ENCODE measurements at places on chromosomes 16 and 17.

DNA sequence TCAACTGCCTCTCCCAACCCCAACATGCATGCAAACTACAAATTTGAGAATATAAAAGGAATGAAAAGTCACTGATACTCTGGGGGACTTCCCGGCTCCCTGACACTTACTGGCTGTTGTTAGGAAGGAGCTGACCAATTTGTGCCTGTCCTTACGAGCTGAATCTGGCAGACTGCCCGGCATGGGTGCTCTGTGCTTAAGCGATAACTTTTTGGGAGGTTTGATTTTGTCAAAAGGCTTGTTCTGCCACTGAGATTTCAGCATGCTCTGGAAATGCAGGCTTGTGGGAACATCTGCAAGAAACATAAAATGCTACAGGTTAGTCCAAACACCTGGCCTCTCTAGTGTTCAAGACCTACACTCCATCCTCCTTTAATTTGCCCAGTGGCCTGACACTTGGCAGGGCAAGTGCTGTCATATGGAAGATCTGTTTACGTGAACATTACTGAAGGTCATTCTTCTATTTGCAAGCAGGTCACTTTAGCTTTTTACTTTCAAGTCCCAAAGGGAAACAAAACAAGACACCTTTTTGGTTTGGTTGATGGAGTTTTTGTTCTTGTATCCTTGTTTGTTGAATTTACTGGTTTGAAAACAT lies 40.6 kb downstream of the STH start:
- no peak for DNase-seq

GRCh38 chr17:13572581-13572980 lies 29.1 kb downstream of the HS3ST3A1 start:
- DNase-seq, result no peak

DNA sequence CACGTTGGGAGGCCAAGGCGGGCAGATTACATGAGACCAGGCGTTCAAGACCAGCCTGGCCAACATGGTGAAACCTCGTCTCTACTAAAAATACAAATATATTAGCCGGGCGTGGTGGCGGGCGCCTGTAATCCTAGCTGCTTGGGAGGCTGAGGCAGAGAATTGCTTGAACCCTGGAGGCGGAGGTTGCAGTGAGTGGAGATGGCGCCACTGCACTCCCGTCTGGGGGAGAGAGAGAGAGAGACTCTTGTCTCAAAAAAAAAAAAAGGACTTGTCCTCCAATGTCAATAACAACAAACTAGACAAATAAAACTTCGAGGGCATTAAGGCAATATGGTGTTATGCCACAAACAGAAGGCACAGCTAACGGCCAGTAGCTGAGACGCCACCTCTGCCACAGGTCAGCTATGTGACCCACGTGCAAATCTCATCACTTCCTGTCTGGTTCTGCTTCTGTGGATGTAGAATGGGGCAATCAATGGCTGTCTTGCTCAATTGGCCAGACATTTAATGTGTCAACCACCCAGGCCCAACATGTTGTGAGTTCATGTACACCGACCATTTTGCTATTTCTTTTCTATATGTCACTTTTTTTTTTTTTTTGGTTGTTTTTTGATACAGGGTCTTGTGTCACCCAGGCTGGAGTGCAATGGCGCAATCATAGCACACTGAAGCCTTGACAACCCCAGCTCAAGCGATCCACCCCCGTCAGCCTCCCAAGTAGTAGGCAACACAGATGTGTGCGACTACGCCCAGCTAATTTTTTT lies 834 bp upstream of the TXNDC11 start:
- DNase-seq, result no peak

DNA sequence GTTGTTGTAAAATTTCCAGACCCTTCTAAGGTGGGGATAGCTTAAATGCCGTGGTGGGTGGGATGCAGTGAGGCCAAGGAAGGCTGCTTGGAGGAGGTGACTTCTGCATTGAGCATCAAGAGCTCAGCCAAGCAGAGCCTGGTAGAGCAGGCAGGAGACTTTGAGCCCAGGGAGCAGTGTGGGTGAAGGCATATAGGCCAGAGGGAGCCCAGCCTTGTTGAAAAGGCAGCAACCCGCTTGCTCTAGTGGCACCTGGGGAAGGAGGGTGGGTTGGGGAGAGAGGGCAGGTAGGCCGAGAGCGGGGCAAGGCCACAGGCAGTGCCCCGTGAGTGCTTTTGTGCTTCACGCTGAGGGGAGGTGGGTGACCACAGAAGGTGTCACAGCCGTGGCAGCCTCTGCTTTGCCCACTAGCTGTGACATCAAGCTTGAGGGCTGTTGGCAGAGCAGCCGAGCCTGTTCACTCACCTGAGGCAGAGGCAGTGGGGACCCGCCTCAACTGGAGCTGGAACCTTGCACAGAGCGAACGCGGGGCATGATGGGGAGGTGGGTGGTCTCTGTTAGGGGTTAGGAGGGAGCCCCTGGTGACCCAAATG lies 56.1 kb downstream of the IRF8 start:
- DNase-seq, result no peak

- DNase-seq, result no peak
Measured at GRCh38 chr17:76368545-76368944, 14.8 kb upstream of the PRPSAP1 start.

DNA sequence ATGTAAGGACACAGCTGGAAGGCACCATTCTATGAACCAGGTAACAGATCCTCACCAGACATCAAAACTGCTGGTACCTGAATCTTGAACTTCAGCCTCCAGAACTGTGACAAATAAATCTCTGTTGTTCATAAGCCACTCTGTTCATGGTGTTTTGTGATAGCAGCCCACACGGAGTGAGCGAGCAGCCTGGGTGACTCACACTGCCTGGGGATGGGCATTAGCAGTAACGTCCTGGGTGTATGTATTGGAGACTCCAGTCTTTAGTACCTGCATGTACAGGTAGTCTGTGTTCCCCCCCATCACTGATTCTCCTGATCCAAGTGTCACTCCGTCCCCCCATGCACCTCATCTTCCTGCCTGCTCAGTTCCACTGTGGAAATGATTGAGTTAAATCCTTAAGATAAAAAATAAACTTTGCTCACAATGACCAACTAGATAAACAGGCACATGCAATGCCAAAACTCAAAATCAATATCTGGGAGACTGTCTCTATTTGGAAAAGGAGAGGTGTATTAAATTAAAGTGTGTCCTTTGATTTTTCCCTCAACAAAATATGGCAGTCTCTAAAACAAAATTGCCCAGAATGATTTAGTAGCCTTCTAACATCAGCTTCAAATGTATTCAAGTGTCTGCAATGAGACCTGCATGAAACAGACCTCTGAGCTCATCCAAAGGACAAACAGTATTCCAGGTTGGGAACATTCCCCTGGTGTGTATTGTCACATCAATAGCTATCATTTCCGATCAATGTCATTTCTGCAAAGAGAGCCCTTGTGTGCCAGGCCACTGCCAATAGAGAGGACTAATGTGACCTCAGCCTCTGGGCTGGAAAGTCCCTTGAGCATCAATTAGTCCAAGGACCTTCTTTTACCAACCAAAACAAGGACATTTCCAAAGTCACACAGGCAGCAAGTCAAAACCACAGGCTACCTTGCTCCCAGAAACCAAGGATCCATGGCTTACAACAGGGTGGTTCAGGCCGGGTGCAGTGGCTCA lies 12.2 kb upstream of the VAT1L start:
- no peak for DNase-seq

- DNase-seq, result no peak
Measured at GRCh38 chr16:78906135-78906534, 694.4 kb downstream of the MAF start.

DNA sequence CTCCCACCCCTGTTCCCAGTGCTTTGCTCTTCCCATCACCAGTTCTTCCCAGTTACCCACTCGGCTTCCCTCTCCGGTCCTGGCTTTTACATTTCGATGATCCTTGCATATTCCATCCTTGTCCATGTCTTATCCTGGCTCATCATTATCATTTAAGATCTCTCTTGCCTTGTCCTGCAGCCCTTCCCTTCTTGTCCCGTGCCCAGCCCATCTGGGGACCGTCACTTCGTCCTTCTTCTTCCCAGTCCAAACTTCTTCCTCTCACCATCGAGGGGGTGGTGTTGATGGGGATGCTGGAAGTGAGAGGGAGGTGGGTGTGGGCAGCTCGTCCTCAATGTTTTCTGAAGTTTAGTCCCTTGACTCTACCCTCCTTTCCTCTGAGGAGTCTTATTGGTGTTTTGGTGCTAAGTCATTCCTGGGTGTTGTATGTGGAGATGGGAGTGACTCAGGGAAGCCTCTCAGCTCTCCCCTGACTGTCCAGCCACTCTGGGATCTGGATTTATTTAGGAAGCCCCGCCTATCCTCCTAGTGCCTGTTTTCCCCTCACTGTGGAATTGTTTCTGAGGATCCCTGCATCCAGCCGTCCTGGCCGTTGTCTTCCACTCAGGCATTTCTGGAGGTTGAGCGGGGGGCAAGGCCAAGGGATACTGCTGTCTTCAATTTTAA lies 975 bp downstream of the SNX29 start:
- no peak for DNase-seq

GRCh38 chr16:57013902-57014301 lies 24.5 kb downstream of the NLRC5 start:
- no peak for DNase-seq

GRCh38 chr17:64240741-64241347 lies 22.2 kb downstream of the TEX2 start:
- no peak for DNase-seq

DNA sequence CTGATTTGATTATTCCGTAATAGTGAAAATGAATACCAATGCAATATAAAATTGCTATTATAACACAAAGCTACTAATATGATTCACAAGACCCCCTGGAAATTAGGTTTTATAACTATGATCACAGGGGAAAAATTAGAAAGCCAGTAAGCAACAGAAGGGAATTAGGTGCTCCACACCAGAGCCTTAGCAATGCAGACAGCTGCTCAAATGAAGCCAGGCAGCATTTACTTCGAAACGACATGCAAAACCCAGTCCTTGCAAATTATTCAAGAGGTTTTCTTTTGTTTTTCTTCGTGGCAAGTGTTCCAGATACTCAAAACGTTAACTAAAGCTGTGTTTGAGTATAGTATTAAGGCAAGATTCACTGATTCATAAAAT lies 47.9 kb downstream of the TOX3 start:
- DNase-seq, result no peak

DNA sequence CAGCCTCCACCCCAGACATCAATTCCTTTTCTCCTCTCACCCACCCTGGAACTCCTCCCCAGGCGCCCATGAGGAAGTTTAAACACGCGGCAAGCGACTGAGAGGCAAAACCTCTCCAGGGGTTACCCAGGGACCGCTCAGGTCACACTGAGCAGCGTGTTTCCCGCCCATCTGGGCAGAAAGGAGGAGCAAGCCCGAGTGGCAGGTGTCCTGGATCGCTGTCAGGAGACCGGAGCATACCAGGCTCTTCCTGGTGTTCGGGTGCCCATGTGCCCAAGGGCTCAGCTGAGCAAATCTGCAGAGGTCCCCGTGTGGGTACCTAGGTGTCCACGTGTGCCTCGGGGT lies 491 bp downstream of the SLC25A19 start:
- no peak for DNase-seq

DNA sequence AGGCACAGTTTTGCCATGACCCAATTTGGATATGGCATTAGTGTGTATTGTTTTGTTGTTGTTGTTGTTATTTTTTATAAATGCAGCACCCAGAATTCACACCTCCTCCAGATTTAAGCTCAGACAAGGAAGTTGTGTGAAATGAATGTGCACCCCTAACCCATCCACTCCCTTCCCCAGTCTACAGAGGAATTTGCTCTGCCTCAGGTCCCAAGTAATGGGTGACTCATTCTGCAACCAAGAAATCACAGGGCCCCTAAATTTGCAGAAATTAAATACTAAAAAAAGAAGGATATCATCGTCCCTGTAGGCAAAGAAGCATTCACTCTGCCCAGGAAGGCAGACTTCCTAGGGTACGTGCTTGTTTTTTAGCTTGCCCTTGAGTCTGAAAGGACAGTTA lies 62.3 kb downstream of the CLEC16A start:
- DNase-seq, result no peak

- no peak for DNase-seq
Measured at GRCh38 chr16:15034266-15035162, 21.4 kb downstream of the NTAN1 start.

- no peak for DNase-seq
Measured at GRCh38 chr16:66152823-66153393, 213.6 kb upstream of the CDH5 start.

- DNase-seq, result no peak
Measured at GRCh38 chr17:82587234-82588086, 60.8 kb downstream of the WDR45B start.

- no peak for DNase-seq
Measured at GRCh38 chr16:26012376-26012775, 320.6 kb downstream of the HS3ST4 start.

DNA sequence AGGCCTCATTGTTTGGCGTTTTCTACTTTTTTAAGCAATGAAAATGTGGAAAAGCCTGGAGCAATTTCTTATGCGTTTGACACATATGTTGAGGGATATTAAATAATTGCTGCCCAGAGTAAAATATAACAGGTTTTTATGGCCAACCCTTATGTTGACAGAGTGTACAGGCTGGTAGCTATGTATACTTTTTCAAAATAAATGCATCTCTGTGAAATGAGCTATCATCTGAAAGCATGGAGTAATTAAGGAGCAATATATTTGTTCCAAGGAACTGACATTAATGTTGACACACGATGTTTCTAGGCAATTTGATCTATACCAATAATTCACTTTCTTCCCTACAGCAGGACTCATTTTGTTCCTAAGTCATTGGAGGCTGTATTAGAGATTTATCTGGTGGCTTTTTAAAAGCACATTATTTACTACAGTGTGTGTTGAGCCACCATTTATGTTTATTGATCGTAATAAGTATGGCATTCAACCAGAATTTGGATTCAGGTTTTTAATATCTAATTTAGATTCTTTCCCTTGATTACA lies 11.9 kb upstream of the KRT20 start:
- no peak for DNase-seq

GRCh38 chr16:79217375-79218011 lies 383.0 kb downstream of the MAF start:
- DNase-seq, result no peak

GRCh38 chr17:49676276-49676868 lies 1.5 kb downstream of the SPOP start:
- no peak for DNase-seq

GRCh38 chr16:59164461-59164860 lies 430.3 kb upstream of the GOT2 start:
- DNase-seq, result no peak

DNA sequence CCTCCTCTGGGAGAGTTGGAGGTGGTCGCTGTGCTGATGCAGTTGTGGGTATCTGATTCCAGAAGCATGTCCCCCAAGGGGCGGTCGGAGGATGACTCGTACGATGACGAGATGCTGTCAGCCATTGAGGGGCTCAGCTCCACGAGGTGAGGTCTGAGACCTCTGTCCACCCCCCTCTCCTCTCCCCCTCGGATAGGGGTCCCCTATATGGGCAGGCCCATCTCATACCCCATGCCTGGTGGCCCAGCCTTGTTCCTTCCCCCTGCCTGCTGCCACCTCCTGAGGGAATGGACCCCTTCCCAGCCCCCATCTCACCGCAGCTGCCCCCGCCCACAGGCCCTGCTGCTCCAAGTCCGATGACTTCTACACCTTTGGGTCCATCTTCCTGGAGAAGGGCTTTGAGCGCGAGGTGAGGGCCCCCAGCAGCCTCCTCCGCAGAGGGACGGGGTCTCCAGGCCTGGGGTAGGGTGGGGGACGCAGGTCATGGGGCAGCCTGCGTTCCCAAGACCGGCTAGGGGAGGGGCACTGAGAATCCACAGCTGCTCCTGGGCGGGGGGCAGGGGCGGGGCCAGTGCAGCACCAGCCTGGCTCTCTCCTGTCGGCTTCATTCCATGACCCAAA lies 39.2 kb downstream of the ADCY7 start:
- DNase-seq, result no peak

All from activated T-helper 1 cell treated with Interleukin-2 at 50 U/mL for 16 hours (primary cell).